ENCODE measurements at places on chromosomes 11 and 22.

DNA sequence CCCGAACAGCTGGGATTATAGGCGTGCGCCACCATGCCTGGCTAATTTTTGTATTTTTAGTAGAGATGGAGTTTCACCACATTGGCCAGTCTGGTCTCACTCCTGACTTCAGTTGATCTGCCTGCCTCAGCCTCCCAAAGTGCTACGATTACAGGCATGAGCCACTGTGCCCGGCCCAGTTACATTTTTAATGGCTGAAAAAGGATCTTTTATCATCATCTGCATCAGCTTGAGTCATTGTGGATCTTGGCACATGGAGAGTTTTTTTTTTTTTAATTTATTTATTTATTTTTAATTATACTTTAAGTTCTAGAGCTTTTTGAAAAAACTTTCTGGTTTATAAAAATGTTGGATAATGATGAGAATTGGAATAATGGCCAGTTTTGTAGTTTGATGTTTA is 8.6 kb downstream of the IGHMBP2 start:
- DNase-seq: no peak

DNA sequence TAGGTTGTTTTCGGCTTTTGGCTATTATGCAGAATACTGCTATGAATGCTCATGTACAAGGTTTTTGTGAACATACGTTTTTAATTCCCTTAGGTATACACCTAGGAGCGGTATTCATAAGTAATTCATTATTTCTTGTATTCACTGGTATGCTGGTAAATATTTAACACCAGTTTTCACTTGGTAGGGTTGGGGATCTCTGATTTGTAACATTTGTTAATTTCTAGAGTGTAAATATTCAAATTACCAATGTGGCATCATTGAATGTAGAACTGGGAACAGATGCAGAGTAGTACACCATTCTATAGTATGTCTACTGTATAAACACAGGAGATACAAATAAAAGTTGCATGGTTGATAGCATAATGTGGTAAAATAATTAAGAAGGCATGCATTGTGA is 16.3 kb downstream of the GVQW3 start:
- no peak for DNase-seq

GRCh38 chr11:63142459-63142858 is 1.6 kb downstream of the SLC22A24 start:
- DNase-seq: no peak

DNA sequence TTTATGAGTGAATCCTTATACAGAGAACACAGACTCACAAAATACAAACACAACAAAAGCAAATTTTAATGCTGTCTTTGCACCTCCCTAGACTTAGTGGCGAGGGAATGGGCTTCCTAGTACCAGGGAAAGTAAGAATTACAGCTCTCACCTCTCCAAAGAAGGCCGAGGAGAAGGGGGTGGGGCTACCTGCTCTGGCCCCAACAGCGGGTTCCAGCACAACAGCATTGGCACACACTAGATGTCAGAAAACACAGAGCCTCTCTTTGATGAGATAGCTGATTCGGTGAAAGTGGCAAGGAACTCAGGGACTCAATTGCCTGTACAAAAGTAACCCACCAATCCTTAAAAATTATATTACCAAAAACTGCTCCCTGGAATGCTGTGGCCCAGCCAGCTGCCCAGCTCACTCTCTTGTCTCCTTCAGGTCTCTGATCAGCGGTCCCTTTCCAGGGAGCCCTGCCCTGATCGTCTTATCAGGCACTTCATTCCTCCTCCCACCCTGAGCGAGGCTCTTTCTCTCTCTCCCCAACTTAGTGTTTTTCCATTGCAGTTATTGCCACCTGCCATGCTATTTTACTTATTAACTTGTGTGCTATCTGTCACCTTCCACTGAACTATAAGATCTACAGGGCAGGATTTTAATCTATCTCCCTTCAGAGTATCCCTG is 30.7 kb downstream of the SPON1 start:
- no peak for DNase-seq

- no peak for DNase-seq
These were observed 10.4 kb downstream of the MICAL3 start for GRCh38 chr22:18013947-18014346.

All from activated T-helper 1 cell treated with anti-CD3 and anti-CD28 coated beads, Interleukin-12 subunit alpha, Interleukin-12 subunit beta, Interleukin-2, Interleukin-4 antibody, amounts not matched to agents 30 ng/mL and 10 ng/mL and 1 ng/mL, durations not matched to agents 14 hours and 24 hours and 36 hours (primary cell).